Ovary (tissue), 10 donors: ENCODE measurements at places on chromosomes 3 and 15.

GRCh38 chr3:111794711-111795110 lies 64.4 kb upstream of the PHLDB2 start:
- DNase-seq: no peak

DNA sequence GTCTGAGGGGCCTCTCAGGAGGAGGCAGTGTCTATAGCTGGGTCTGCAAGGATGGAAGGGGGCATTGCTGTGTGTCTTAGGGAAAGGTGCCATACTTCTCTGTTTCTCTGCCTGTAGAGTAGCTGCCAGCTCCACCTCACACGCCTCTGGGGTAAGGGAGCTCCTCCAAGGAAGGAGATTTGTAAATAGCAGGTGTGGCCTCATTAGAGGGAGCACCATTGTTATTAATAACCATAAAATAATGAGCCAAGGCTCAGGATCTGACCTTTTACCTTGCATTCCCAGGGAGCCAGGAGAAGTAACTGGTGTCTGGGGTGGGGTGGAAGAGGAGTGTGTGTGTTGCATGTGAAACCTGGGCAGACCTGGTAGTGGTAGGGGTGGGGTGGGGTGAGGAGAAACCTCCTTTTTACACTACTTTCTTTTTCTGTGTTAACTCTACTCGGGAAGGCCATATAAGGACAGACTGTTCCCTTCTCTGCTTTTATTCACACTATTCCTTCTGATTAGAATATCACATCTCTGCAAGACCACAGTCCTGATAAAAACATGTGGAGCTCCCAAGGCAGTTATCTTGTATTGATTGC lies 2.2 kb upstream of the C15orf39 start:
- no peak for DNase-seq

DNA sequence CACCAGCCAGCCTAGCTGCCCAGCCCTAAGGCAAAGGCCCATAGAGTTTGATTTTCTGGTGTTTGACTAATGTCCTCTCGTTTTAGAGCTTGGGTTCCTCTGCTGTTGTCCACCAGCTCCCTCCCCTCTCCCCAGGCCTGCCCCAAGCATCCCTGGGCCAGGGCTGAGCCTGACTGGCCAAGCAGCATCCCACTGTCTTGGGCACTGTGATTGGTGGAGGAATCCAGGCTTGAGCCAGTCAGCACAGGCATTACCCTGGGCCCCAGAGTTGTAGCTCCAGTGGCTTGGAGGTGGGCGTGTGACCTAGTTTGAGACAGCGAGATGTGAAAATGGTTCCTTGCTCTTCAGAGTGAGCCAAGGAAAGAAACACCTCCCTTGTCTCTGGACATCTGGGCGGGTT lies 155.3 kb upstream of the MEF2A start:
- DNase-seq: no peak

- no peak for DNase-seq
Observed at GRCh38 chr15:67579164-67579563, 36.7 kb downstream of the MAP2K5 start.

DNA sequence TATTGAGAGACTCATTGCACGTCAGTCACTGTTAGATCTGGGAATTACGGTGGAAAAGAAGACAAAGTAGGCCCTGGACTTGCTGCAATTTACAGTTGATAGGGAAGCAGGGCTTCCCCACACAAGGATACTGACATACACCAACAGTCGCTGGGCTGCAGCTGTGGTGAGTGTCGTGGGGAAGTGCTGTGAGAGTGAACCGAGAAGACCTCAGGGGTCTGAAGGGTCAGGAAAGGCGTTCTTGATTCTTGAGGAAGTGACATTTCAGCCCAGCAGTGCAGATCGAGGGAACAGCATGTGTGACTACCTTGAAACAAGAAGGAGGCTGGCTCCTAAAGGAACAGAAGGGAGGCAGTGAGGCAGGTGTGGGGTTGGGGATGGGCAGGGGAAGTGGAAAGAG lies 22.5 kb downstream of the MYZAP start:
- no peak for DNase-seq

GRCh38 chr3:70108546-70108945 lies 109.0 kb downstream of the SAMMSON start:
- DNase-seq: no peak

- DNase-seq: no peak
Observed at GRCh38 chr3:178569826-178570225, 33.6 kb downstream of the KCNMB2 start.

DNA sequence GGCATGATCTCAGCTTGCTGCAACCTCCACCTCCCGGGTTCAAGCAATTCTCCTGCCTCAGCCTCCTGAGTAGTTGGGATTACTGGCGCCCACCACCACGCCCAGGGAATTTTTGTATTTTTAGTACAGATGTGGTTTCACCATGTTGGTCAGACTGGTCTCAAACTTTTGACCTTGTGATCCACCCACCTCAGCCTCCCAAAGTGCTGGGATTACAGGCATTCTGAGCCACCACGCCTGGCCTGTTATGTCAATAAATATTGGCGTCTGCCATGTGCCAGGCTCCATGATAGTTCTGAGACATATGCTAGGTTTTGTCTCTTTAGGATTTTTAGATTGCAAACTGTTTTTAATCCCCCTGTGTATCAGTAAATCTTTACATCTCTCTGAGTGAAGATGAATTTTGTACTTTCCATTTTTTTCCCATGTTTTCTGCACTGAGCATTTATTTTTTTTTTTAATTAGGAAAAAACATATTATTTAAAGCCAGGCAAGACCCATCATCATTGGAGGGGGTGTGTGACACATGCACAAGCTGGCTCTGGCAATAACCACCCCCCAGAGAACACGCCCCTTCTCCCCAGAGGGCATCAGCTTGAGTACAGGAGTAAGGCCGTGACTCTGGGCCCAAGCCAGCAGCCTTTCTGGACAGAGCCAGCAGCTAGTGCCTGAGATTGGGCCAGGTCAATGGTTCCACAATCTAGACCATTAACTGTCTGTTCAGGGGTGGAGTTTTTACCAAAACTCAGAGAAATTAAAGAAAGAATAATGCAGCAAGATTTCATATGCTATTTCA lies 51.0 kb upstream of the ATP1B3 start:
- DNase-seq: no peak

DNA sequence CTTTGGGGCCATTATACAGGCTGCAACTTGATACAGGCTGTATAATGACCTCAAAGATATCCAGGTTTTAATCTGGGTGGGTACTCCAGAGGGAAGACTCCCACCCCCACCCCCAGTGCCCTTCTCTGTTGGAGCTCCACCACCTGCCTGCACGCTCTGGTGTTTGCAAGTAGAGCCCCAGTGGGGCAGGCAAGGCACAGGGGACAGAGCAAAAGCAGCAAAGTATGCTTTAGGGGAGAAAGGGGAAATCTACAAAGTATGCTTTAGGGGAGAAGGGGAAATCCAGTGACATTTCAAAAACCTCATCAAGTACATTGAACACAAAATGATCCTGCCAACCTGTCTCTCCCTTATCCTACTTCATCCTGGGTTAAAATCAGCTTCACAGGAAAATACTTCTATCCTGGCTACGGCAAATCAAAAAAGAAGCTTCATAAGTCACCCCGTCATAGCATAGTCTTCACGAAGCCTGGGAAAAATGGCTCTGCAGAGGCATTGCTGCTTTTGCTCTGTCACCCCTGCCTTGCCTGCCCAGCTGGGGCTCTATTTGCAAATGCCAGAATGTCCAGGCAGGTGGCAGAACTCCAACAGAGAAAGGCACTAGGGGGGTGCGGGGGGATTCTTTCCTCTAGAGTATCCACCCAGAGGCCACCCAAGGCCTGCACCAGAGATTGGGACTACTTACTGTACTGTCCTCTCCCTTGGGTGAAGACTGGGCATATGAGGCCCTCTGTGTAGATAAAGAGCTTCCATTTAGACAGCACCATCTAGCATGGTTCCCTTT lies 60.9 kb upstream of the ATP11B start:
- DNase-seq: no peak

- peak; percentile 15 for DNase-seq
Observed at GRCh38 chr3:46861605-46862368, 1.5 kb downstream of the MYL3 start.

DNA sequence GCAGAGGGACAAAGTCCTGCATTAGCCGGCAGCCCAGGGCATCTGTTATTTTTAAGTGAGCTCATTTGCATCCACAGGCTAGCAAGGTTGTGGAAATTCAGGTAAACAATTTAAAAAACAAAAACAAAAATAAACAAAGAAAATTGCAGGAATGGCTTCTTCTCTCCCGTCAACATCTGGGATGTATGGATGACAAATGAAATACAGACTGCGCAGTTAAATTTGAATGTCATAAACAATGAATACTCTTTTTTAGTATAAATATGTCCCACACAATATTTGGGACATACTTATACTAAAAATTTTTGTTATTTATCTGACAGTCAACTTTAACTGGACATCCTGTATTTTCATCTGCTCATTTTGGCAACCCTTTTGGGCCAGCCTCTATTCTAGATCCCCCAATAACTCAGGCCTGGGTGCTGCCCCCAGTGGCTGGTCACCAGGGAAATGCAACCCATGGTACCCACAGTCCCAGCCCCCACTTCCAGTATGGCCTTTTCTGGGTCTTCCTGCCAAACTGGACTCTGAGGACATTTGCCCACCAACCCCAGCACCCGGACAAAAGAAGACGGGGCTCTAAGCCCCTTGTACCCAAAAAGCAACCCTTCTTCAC lies 12.7 kb downstream of the GRM2 start:
- DNase-seq: no peak

DNA sequence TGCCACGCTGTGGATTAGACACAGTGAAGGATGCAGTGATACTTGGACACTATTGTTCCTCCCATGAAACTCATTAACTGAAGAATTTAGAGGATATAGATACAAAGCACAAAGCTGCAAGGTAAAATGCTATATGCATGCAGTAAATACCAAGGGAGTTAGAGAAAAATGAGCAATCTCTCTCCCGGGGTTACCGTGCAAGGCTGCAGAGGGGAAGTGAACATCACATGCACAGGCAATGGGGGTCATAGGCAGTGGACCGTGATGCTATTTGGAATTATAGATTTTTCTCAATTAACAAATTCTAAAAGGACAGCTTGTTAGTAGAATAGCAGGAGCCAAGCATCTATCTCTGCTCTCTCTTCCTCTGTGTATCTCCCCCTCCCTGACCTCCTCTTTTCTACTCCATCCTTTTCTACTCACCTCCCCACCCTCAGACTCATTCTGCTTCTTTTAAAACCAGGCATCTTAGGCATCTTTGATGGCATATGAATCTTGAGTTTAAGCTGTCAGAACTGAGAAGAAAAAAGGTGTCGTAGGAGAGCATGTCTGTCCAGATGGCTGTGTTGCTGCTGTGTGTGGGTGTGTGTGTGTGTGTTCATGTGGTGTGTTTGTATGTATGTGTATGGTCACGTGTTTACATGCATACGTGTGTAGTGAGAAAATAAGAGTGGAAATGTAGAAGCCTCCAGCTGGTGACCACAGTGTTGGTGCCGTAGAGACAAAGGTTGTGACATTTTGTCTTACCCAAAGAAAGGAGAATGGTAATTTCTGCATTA lies 339.0 kb downstream of the EPHB1 start:
- DNase-seq: no peak

DNA sequence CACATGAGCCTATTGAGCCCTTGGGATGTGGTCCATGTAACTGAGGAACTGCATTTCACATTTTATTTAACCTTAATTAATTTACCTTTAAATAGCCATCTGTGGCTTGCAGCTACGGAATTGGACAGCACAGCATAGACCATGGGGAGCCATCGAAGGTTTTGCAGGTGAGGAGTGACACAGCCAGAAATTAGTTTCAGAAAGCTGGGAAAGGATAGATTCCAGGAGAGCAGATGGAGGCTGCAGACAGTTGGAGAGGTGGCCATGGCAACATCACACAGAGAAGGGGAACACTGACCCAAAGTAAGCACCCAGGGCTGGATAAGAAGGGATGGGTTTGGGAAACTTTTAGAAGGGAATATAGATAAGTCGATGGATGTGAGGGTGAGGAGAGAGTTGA lies 100.1 kb upstream of the SLC6A11 start:
- no peak for DNase-seq

- DNase-seq: no peak
Observed at GRCh38 chr15:68553314-68553993, 25.3 kb upstream of the CORO2B start.

DNA sequence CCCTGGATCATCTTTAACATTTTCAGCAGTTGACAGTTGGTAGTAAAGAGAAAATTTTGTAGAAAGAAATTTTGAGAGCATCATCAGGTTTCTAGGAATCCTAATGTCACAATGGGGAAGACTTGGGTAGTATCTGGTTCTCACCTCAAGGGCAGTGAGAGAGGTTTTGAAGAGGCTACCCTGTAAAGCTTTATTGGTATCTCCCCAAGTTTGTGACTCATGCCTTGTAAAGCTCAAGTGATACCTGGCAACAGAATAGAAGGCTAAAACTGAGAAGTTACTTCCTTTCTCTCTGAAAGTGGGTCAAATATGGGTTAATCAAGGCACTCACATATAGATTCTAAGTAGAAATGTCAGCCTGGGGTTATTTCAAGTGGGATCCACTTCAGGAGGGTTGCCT lies 196.4 kb downstream of the SUCNR1 start:
- DNase-seq: no peak

GRCh38 chr3:168981396-168981795 lies 682.1 kb downstream of the MECOM start:
- no peak for DNase-seq

DNA sequence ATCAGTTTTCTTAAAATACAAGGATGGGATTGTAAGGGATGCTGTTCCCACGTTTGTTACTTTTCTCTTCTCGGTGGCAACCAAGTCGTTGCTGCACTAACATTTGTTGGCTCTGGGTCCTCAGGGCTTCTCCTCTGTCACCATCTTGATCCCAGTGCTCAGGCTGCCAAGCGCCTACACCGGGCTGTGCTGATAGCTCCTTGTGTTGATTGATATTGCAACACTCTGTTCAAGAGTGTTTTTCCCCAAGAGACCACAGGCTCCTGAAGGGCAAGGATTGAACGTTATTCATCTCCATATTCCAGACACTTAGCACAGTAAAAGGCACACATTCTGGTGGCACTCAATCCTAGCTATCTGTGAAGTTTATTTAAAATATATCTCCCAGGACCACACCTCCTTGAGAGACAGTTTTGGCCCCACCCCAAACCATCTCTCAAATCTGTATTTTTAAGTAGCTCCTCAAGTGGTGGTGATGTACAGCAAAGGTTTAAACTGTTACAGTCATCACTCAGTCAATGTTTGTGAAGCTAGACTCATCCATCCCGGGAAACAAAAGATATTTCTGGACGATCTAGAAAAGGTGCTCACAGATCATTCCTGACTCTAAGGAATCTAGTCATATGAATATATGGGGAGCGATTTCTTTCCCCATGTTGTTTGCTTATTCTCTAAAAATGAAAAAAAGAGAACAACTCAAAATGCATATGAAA lies 38.5 kb upstream of the FOXP1 start:
- DNase-seq: no peak

- peak; percentile 72 for DNase-seq
Observed at GRCh38 chr3:124558991-124559845, 171.0 kb upstream of the UMPS start.

DNA sequence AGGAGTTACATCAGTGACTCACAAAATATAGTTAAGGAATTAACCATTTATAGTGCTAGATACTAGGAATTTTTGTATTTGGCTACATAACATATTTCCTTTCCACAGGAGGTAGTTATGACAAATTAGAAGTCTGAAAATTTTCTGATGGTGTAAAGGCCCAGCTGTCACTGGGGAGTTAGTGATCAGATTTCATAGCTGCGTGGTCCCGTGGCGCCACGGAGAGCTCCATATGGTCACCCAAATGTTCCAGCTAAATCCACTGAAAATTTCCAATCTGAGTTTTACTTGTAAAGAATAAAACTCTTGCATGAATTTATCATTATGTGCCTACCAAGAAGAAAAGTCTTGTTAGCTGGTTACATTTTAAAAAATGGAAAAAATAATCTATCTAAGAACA lies 368.9 kb upstream of the PLSCR5 start:
- DNase-seq: no peak

GRCh38 chr3:106943071-106943470 lies 434.2 kb upstream of the CCDC54 start:
- no peak for DNase-seq

- no peak for DNase-seq
Observed at GRCh38 chr3:140448001-140448400, 229.9 kb upstream of the TRIM42 start.
